ENCODE measurements at places on chromosomes 2 and 18.

GRCh38 chr2:108589781-108590180 lies 55.5 kb downstream of the LIMS1 start:
- DNase-seq = peak; percentile 47

GRCh38 chr2:144334551-144334950 lies 185.4 kb downstream of the ZEB2 start:
- no peak for DNase-seq

DNA sequence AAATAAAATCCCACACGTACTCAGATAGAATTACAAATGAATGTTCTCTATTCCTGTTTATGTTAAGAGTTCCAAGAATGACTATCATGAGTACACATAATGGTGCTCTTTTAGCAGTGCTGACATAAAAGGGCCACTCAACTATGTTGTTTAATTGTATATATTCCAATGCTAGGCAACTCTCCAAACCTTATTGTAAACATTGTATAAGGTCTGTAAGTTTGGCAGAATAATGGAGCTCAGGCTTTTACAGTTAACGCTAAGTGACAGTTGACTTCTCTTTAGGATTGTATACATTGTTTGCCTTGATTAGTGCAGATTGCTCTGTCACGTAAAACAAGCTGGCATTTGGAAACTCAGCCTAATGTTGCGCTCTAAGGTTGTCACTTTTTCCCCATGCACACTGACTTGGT lies 20.8 kb downstream of the RBMS1 start:
- peak; percentile 95 for DNase-seq

DNA sequence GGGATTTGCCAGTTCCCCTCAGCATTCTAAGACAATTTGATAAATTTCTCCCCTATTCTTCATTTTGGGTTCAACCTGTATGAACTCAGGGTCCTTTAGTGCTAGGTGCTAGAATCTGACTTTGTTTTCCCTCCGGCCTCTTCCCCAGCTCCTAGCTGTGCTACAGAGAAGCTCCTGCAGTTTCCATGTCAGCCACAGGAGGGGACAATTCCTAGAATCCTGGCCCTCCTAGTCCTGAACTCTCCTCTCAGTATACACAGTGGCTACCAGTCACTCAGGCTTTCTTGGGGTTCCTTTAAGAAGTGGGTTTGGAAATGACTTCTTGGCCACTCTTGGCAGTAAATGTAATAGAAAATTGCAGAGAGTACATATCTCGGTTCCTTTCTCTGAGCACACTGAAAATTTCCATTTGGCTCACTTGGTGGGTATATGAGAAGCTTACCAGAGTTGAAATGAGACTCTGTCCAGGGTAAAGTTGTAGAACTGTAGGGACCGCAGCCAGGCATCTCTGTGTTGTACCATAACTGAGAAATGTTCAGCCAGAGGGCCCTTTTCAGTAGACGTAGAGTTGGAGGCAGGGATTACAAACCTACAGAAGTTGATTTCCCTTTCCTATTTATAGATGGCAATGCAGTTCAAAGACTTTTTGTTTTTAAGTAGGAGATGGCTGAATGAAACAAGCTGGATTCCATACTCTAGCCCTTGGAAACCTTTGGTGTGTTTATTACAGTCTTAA lies 5.0 kb upstream of the CHST10 start:
- DNase-seq = peak; percentile 33

DNA sequence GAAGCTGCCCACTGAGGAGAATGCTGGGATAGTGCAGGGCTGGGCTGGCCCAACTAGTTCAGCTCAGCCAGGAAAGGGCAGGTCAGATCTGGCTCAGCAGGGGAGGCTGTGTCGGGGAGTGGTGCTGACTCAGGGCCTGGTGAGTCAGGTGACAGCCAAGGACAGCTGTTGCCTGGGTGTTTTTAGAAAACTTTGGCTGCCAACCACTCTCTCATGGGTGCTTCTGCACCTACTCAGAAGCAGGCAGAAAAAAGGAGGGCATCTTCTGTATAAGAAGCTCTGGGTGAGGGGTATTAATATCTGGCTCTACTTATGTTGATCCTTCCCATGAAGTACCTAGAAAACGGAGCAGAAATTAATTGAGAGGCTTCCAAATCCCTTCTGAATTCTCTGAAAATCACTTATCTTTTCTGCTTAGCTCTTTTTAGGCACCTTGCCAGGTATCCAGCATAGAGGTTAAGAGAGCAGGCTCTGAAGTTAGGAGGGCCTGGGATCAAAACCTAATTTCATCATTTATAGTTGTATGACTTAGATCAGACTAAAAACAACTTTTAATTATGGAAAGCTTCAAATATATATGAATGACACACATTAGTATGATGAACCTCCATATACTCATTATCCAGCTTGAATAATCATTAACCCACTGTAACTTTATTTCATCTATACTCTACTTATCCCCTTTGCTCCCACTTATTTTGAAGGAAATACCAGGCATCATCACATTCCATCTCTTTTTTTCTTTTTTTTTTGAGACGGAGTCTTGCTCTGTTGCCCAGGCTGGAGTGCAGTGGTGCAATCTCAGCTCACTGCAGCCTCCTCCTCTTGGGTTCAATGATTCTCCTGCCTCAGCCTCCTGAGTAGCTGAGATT lies 15.5 kb upstream of the RAB10 start:
- DNase-seq = peak; percentile 89

DNA sequence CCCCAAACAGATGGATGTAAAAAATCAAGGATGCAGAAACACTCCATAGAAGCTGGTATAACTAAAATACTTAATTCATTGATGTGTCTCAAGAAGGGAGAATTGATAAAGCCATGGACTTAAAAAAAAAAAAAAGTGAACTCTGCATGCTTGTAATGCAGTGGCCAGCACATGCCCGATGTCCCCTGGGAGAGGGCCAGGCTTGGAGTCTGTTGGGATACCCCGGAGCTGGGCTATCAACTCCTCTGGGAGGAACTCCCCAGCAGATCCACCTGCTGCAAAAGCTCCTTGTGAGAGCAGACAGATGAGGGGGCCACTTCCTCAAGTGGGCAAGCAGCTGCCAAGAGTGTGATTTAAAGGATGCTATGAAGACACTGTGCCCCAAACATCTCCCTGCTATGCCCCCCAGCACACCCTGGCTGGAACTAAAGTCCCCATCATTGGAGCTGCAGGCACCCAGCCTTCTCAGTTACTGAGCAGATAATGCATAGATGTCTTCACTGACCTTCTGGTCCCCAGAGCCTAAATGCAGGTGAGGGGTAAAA lies 311.5 kb upstream of the ID2 start:
- no peak for DNase-seq

DNA sequence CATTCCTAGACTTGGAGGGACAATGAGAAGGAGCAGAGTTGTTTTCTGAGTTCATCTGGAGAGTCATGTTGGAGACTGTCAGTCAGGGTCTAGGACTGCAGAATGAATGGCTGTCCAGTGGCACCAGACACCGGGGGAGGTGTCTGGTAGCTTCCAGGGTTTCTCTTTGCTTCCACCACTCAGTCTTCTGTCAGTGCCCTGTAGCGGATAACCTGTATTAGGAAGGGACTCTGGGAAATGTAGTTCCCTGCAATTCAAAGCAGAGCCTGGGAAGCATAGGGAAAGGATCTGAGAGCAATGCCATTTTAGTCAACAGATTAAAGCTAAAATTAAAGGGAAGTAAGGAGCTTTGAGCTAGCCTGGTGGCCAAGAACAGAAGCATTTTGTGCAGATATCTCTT lies 257.9 kb downstream of the THSD7B start:
- DNase-seq = no peak

GRCh38 chr18:35236571-35237363 lies 4.1 kb upstream of the ZNF397 start:
- no peak for DNase-seq

DNA sequence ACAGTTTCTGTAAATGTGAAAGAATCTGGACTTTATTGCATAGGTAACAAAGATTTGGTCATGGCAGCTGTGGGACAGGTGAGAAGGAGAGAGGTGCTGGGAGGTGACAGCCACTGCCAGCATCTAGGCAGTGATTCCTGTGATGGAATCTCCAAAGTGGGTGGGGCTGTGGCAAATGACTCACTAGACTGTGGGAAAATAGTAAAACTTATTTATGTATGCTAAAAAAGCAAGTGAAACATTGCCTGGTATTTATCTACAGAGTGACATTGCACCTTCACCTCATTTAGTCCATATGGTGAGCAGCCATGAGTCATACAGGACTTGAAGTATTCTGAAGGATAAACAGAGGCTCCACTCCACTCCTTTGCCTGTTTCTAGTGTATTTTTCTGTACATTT lies 145.3 kb upstream of the MEX3C start:
- peak; percentile 2 for DNase-seq

GRCh38 chr2:71071681-71072398 lies 3.4 kb downstream of the NAGK start:
- no peak for DNase-seq

- peak; percentile 58 for DNase-seq
Observed at GRCh38 chr2:29012211-29012681, 31.1 kb downstream of the TOGARAM2 start.

GRCh38 chr2:121490584-121491133 lies 40.0 kb upstream of the RNU4ATAC start:
- no peak for DNase-seq

DNA sequence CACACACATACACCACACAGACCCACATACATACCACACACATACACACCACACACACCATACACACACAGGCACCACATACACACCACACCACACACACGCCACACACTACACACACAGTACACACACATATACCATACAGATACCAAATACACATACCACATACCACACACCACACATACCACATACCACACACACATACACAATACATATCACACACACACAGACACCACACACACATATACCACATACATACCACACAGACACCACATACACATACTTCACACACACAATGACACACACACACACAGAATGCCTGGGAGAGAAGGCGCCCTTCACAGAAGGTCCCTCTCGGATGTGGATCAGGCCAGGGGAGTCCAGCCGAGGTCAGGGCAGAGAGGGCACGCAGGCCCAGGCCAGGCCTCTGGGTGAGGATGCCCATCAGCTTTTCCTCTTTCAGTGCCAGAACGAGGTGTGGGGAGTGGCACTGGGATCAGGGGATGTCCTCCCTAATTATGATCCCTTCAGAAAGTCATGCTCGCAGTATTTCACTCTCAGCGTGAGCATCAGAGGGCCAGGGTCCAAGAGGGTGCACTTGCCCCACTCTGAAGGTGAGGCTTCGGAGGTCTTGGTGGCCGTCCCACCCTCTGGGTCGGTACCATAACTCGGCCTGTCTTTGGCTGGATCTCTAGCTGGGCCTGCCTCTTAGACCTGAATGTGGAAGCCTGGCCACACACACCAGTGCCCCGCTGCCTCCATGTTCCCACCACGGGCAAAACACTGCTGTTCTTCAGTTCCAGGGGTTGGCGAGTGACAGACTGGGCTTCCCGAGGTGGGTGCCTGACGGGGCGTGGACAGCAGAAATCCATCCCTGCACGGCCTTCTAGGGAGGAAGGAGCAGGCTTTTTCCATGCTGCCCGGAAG lies 70.6 kb upstream of the ODC1 start:
- no peak for DNase-seq

- DNase-seq = no peak
Observed at GRCh38 chr2:235506997-235507615, 13.3 kb downstream of the AGAP1 start.

DNA sequence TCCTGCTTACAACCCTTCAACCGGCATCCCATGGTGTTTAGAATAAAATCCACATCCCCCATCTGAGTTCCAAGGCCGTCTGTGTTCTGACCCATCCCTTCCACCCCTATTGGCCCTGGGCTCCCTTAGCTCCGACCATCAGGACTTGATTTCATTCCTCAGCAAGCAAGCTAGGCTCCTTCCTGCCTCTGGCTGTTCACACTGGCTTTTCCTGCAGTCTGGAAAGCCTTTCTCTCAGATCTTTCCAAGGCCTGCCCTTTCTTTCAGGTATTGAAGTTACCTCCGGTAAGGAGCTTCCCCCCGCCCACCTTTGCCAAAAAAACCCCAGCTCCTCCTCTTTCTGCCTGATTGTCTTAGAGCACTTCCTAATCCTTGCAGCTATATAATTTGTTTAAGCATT lies 86.8 kb downstream of the CLIP4 start:
- DNase-seq = no peak

DNA sequence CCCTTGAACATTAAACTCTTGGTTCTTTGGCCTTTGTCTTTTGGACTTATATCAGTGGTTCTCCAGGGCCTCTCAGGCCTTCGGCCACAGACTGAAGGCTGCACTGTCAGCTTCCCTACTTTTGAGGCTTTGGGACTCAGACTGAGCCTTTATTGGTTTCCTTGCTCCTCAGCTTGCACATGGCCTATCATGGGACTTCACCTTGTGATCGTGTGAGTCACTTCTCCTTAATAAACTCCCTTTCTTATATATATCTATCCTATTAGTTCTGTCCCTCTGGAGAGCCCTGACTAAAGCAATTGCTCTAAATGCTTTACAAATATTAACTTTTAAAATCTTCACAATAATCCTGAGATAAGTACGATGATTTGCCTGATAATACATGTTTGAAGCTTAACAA lies 353.6 kb upstream of the TRIB2 start:
- DNase-seq = no peak

DNA sequence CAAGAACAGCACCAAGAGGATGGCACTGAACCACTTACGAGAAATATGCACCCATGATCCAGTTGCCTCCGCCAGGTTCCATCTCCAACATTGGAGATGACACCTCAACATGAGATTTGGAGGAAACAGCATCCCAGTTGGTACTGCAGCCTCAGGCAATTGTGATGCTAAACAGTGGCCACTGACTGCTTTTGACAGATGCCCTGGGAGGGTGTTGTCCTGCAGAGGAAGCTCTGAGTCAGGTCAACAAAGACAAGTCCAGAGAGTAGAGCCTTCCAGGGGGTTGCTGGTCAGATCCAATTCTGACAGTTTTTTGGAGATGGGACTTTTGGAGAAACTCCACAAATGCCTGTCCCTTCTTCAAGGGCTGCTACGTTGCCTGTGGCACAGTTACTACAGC lies 82.4 kb downstream of the SNTG2 start:
- DNase-seq = no peak

DNA sequence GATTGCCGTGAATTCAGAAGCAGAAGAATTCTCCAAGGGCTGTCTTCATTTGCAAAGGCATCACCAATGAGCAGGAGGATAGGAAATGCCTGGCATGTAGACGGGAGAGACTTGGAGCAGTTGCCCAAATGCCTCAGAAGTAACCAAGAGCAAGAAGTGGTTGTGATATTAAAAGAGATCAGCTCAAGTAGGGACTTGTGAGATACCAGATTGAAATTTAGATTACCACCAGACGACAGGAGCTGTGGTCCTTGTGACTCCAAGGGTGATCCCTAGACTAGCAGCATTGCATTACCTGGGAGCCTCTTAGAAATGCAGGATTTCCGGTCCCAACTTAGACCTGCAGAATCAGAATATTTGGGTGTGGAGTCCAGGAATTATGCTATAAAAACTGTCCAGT lies 228.6 kb upstream of the EPAS1 start:
- no peak for DNase-seq

DNA sequence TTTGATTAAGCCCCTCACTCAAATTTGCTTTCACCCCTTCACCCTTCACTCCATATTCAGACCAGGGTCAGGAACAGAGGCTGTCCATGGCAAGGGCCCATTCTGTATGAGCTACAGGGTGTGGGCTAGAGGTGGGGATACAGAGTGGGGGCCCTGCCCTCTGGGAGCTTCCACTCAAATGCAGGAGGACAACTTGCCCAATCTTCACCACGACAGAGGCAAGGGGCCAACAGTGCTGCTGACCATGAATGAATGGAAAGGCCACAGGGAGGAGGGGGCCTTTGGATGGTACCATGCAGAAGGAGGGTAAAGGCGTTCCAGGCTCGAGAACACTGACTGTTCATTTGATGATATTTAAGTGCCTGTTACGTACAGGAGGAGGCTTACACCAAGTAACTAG lies 22.8 kb downstream of the ADRA2B start:
- no peak for DNase-seq

- DNase-seq = no peak
Observed at GRCh38 chr2:235054919-235055318, 103.1 kb downstream of the SH3BP4 start.
